Cerebellum (tissue), 4 donors: ENCODE measurements at places on chromosomes 7 and 10.

- DNase-seq = no peak
Observed at GRCh38 chr10:8043569-8044306, 10.8 kb upstream of the GATA3 start.

DNA sequence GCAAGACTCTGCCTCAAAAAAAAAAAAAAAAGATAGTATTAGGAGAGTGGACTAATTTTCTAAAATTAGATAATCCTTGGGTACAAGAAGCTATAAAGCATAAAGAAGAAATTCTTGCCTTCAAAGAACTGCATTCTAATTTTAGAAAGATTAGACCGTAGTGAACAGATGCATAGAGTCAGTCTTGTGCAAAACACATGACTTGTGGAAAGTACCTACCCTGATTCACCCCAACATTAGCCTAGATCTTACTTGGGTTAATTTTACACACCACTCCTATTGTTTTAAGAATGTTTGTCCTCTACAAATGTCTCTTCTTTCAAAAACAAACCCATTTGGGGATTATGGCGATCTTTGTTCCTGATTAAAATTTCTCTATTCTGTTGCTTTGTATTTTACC lies 38.9 kb upstream of the SP8 start:
- DNase-seq = no peak

DNA sequence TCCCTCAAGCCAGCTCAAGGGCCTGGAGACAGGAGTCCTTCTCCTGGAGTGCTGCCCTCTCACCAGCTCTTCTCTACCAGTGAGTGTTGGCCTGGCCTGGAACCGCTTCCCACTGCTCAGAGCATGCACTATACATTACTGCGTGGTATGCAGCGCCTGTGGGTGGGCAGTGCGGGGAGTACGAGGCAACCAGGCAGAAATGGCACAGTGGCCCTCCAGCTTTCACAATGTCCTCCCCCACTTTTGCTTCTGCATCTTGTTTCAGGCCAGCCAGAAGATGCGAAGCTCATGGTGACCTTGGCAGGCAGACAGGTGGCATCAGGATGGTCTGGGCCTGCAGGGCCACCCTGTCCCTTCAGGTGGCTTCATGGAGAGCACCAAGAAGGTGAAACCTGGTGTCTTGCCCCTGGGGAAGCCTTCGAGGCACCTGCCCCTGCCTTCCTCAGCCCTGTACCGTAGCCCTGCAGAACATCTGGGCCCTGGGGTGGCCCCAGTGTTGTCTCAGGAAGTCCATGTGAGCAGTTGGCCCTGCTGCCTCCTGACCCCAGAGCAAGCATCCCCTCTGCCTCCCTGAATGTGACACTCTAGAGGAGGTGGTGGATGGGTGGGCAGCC lies 35.8 kb downstream of the RASGEF1A start:
- DNase-seq = no peak

GRCh38 chr10:74320026-74320425 lies 169.0 kb downstream of the ADK start:
- no peak for DNase-seq

- DNase-seq = no peak
Observed at GRCh38 chr10:29050081-29050480, 238.8 kb upstream of the LYZL1 start.

DNA sequence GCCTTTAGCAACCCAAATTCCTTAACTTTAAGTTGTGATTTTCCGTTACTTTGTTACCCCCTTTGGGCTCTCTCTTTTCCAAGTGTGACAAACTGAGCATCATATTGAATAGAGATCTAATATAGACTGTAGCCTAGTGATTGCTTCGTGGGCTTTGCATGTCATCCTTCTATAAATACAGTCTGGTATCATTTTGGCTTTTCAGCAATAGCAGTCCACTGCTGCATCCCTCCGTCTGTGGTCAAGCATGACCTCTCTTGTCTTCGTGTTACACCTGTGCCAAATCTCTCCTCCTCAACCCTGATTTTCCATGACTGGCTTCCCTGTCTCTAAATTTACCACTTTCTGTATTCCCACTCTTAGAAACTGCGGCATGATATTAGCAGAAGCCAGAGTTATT lies 53.8 kb upstream of the AGK start:
- no peak for DNase-seq

- no peak for DNase-seq
Observed at GRCh38 chr10:79248341-79249185, 98.7 kb upstream of the PPIF start.

DNA sequence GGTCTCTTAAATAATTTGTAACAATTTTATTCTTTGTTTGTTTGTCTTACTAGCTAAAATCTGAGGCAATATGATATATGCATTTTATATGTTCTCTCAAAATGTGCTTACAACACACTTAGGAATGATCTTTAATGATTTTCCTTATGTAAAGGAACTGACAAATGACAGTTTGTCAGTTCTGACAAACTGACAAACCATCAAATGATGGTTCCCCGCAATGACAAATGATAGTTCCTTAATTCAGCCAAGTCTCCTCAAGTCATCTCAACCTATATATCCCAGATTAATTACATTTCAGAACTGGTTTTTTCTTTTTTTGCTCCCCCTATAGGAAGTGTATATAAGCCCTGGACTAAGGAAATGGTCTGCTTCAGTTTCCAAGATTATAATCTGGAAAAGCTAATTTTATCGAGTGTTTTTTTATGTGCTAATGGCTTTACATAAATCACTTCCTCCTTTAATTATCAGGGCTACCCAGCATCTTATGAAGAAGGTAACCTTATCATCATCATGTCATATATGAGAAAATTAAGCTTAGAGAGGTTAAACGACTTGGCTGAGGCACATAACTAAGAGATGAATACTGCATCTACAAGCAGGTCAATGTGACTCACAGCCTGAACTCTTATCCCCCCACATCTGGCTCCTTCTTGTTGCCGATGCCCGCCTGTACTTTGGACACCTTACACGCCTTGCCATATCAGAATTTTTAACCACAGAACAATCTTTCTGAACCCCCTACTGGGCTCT lies 75.1 kb downstream of the RELN start:
- no peak for DNase-seq

GRCh38 chr10:21130108-21130507 lies 233.0 kb upstream of the NEBL start:
- no peak for DNase-seq

DNA sequence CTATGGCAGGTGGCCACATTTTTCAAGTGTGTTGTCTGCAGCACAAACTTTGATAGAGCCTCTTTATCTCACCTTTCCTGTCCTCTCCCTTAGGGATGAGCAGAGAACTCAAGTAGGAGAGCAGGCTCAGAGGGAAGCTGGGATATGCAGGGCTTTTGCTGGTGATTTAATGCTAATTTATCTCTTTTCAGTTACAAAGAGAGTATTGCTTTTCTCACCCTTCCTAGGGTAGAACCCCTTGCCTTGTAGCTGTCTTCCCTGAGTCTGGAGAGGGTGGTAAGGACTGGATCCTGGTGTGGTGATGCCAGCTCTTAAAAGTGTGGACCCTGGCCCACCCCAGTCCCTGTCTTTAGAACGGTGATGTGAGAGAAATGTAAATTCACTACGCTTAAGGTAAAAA lies 1061.4 kb downstream of the TYW1 start:
- DNase-seq = no peak

GRCh38 chr10:44506386-44506785 lies 121.5 kb upstream of the CXCL12 start:
- no peak for DNase-seq

- DNase-seq = no peak
Observed at GRCh38 chr10:76558586-76558985, 1079.0 kb downstream of the KCNMA1 start.

GRCh38 chr7:120170834-120171233 lies 102.1 kb upstream of the KCND2 start:
- no peak for DNase-seq

- DNase-seq = no peak
Observed at GRCh38 chr7:2060701-2061100, 172.0 kb downstream of the MAD1L1 start.

- DNase-seq = no peak
Observed at GRCh38 chr10:95221124-95221523, 27.1 kb downstream of the ACSM6 start.

DNA sequence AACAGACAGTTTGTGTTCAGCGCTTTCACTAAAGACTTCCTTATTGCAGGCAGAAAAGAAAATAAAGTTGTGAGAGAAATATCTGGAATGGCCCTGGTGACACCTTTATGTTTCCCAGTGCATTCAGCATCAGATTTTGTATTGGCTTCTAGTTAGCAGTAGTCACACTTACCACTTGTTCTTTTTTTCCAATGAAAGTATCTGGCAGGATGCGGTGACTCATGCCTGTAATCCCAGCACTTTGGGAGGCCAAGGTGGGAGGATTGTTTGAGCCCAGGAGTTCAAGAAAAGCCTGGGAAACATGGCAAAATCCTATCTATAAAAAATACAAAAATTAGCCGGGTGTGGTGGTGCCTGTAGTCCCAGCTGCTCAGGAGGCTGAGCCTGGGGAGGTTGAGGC lies 649.6 kb downstream of the LRMDA start:
- no peak for DNase-seq

DNA sequence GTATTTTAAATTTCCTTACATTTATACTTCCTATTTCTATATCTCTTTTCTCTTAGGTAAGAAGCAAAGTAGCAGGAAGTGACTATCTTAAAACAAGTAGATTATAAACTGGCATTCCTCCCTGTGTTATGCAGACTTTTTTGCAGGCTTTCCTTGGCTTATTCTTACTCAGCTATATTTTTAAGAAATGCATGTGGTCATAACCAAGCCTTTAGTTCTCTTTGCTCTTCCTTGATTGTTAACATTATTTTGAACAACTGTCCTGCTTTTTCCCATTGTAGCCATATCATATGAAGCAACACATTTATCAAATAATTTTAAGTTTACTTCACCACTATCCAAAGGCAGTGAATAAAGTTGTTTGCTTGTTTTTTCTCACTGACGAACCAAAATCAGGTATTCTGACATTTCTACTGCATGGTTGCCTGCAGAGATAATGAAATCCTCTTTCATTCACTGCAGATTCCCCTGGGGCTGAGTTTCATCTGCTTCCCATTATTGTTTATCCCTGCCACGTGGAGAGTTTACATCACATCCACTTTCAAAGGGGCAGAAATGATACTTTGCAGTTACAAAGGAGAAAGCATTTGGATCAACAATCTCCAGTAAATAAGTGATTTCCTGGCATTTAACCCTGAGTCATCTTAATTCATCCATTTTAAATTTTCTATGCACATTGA lies 389.9 kb upstream of the SEMA3C start:
- DNase-seq = no peak

DNA sequence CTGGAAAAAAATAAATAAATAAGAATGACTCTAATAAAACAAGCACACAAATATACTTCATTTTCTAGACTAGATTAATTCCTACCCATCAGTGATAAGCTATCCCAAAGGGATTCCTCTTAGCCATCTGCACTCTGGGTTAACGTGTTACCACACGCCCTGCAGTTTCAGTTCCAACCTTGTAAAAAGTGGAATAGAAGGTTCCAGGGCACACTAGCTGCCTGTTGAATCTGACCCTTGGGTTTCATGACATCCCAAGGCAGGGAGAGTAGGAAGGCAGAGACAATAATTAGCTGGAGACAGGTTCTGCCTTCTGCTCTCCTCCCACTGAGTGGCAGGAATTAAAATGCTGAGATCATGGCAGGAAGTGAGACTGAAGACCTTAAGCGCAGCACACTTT lies 33.5 kb downstream of the SLC37A3 start:
- no peak for DNase-seq

DNA sequence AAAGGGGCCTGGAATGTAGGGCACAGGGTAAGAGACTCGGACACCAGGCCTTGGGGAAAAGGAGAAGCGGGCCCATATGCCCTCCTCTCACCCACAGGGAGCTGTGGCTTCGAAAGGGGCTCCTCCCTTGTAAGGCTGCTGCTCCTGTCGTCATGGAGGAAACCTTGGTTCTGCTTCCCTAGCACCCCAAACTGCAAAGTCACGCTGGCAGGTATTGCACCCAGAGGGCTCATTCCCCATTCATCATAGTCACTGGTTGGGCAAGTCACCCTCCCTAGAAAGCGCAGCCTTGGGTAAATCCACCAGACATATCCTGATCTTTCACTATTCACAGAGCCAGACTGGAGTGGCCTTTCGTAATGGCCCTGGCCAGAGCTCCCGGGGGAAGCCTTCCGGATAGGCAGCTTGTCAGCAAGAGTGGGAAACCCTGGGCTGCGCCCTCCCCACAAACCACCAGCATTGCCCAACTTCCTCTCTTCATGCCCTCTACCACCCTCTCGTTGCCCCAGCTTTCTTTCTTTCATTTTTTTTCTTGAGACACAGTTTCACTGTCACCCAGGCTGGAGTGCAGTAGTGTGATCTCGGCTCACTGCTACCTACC lies 121.0 kb downstream of the HIP1 start:
- DNase-seq = no peak

- no peak for DNase-seq
Observed at GRCh38 chr7:47377741-47378140, 204.2 kb downstream of the TNS3 start.

DNA sequence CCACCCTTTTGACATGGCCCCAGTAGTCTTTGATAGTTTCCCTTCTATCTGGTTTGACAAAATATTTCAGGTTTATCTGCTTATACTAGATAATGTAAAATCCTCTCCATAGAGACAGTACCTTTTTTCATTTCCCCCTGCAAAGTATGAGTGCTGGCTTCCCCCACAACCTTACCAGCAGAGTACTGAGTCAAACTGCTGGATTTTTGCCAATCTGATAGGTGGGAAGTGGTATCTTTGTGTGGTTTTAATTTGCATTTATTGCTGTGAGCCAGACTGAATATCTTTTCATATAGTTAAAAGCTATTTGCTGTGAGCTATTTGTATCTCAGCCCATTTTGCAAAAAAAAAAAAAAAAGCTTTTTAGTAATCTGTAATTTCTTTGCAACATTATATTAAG lies 32.1 kb upstream of the HECTD2 start:
- no peak for DNase-seq

DNA sequence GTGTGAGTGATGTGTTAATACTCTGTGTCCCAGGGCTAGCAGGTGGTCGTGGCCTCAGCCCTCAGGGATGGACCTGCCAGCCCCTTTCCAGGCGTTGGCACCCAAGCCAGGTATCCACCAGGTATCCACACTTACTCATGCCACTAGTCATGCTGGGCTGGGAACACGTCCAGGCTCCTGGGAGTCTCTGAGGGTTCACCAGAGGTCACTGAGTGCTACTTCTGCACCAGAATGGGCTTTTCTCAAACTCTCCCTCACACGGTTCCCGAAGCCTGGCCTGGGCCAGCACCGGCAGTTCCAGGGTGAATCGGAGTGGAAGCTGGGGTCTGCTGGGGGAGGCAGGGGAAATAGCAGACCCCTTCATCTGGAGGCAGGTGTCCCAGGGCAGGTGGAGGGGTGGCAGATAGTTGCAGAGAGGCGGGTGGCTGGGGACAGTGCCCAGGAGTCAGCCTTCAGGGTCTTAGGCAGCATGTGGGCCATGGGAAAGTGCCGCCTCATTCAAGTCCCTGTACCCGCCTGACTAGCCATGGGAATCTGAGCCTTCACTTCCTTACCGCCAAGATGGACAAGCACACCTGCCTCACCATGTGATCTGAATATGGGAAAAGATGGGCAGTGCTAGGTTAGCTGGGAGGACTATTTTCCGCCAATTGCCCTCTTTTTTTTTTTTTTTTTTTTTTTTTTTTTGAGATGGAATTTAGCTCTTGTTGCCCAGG lies 95.5 kb upstream of the GTF2I start:
- no peak for DNase-seq

- DNase-seq = no peak
Observed at GRCh38 chr7:75916259-75916658, 1.3 kb downstream of the POR start.

- DNase-seq = no peak
Observed at GRCh38 chr10:70038923-70039322, 13.7 kb upstream of the MACROH2A2 start.
